Immature natural killer cell (primary cell): ENCODE measurements at places on chromosomes 6 and 20. TPM values are rescaled to one million over a fixed set of nuclear protein-coding genes. Genes with fewer than 3 reads are reported as not detected.

DNA sequence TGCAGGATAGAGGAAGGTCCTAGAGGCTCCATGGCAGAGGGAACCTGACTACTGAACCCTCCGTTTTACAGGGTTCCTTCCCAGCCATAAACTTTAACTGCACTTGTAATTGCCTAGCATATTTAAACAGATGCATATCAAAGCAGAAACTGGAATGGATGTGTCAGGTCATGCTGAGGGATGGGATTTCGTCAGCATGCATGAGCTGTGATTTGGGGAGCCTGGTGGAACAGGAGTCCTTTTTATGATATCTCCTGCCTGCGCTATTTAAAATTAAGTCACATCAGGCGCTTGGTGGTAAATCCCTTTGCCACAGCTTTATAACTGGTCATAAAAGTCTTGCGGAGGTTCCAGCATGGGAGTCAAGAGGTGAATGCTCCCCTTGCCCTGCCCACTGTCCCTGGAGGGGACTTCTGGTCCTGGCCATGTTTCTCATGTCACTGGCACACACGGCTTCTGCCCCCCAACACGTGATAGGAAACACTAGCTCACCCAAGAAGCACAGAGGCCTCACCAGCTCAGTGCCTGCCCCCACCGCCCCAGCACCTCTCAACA is 26.0 kb upstream of the PCMTD2 start:
- peaks cover 5% of the 10 kb centered on the region for H3K27me3 ChIP-seq
- no peak overlapping the region for H3K4me3 ChIP-seq
- H3K36me3 ChIP-seq, result no peaks in the 10 kb centered on the region

DNA sequence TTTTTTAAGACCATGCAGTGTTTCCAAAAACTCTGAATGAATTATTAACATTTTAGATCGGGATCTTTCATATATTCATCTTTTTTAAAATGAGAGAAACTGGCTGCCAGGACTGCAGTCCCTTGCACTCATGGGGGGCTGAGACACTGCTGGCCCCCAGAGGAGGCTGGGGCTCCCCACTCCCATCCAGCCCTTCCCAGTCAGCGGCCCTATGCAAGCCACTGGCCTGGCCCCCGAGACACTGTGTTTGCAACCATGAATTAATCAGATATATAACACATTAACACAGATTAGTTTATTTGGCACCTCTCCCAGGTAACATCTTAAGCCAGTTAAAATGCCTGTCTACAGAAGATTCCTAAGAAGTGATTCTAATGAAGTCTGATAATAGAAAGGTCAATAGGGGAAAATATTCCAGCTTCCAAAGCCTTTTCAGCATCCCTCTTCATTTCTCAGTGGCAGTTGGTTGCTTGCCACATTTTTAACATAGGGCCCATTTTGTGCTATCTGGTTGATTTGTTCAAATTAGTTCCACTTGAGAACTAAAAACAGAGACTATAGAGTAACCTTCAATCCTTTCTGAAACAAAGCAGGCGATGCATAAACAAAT is 184.4 kb upstream of the FBXL4 start:
- no peaks in the 10 kb centered on the region for H3K27me3 ChIP-seq
- no peak for DNase-seq
- H3K36me3 ChIP-seq, result no peaks in the 10 kb centered on the region

SASH1 gene
- not detected for polyA plus RNA-seq

DNA sequence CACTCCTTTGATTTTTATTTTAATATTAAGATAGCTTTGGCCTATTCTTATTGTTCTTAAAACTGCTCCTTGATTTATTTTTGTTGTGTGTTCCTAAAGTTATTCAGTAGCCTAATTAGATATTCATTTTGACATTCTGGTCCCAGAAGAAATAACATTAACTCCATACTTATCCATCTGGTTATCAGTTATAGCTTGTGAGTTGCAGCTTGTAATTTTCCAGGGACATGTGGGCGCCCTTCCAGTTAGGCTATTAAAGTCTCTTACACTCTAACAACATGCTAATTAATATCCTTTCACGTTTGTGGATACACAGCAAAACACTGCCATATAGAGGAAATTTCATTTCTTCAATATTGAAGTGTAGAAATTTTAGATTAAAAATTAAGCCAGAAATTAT is 987.5 kb downstream of the HACE1 start:
- H3K4me1 ChIP-seq, result no peaks in the 10 kb centered on the region
- H3K36me3 ChIP-seq, result no peaks in the 10 kb centered on the region
- no peak for DNase-seq
- H3K4me3 ChIP-seq, result no peak overlapping the region
- no peaks in the 10 kb centered on the region for H3K27me3 ChIP-seq

DNA sequence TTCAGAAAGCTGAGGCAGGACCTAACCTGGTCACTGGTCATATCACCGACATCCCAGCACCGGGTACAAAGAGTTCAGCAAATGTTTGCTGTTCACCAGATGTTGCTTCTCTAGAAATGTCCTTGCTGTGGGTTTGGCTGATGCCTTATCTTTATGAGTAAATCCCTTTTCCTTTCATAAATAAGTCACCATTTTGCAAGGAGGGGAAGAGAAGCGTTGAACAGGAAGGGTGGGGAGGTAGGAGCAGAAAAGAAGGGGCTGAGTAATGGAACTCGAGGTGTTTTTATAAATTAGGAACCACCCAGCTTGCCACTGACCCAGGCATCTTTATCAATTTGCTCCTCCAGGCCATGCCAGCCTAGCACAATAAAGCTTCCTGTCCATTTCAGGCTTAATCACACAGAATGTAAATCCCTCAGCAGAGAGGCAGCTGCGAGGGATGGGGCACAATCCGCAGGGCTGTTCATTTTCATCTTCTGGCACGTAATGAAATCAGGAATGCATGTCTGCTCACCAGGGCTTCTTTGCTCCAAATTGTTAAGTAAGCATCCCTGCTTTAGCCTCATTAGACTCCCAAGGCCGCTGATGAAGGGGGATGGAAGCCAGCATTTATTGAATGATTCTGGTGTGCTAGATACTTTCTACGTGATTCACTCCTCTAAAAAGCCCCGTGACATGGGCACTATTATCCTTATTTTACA is 371.9 kb upstream of the CHD6 start:
- DNase-seq, result no peak
- no peak overlapping the region for H3K27ac ChIP-seq

GRCh38 chr6:43016943-43017334 is 2.9 kb downstream of the KLHDC3 start:
- no peak overlapping the region for H3K4me3 ChIP-seq
- no peak overlapping the region for H3K27ac ChIP-seq
- peaks cover 7% of the 10 kb centered on the region for H3K27me3 ChIP-seq
- H3K36me3 ChIP-seq, result peaks cover 4% of the 10 kb centered on the region
- peaks cover 56% of the 10 kb centered on the region for H3K4me1 ChIP-seq

GRCh38 chr20:12467758-12468157 is 541.0 kb upstream of the SPTLC3 start:
- no peak overlapping the region for H3K27ac ChIP-seq
- H3K4me1 ChIP-seq, result no peaks in the 10 kb centered on the region
- no peak overlapping the region for H3K4me3 ChIP-seq
- H3K36me3 ChIP-seq, result no peaks in the 10 kb centered on the region
- DNase-seq, result no peak

DEFB124 gene
- not detected for polyA plus RNA-seq

COX7A2 gene
- polyA plus RNA-seq, result 732 TPM

- peaks cover 4% of the 10 kb centered on the region for H3K36me3 ChIP-seq
- H3K27me3 ChIP-seq, result peaks cover 2% of the 10 kb centered on the region
- H3K27ac ChIP-seq, result peak overlapping the region; percentile 93
- H3K4me1 ChIP-seq, result peaks cover 40% of the 10 kb centered on the region
- peak overlapping the region; percentile 73 for H3K4me3 ChIP-seq
Measured at GRCh38 chr6:142906945-142907470, 38.0 kb downstream of the HIVEP2 start.

GRCh38 chr6:6545616-6546317 is 42.8 kb upstream of the LY86 start:
- DNase-seq, result no peak
- no peak overlapping the region for H3K27ac ChIP-seq
- peaks cover 24% of the 10 kb centered on the region for H3K27me3 ChIP-seq
- peak overlapping the region; percentile 41 for H3K4me3 ChIP-seq
- H3K36me3 ChIP-seq, result no peaks in the 10 kb centered on the region
- peaks cover 12% of the 10 kb centered on the region for H3K4me1 ChIP-seq

GRCh38 chr6:36422714-36423100 is 19.9 kb downstream of the PXT1 start:
- no peak for DNase-seq
- H3K4me1 ChIP-seq, result peaks cover 17% of the 10 kb centered on the region
- H3K36me3 ChIP-seq, result no peaks in the 10 kb centered on the region
- H3K27me3 ChIP-seq, result peaks cover 8% of the 10 kb centered on the region

DNA sequence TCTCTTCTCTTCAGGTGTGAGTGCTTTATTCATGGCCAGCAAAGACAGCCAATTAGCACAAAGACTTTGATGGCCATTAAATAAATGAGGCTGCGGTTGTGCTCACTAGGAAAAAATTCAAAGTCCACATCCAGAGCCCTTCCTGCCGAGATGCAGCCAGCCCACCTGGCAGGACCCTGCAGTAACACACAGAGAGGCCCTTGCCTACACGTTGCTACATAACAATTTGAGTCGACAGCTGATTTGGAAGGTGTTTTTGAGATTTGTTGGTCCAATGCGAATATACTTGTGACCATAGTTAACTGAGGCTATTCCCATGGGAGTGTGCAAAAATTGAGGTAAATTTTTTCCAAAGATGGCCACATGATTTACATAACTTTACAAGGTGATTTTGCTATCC is 605.4 kb upstream of the HTR1E start:
- no peaks in the 10 kb centered on the region for H3K4me1 ChIP-seq
- no peak for DNase-seq
- no peak overlapping the region for H3K27ac ChIP-seq
- H3K27me3 ChIP-seq, result no peaks in the 10 kb centered on the region

GRCh38 chr20:38094373-38094891 is 60.9 kb downstream of the RPRD1B start:
- H3K27me3 ChIP-seq, result peaks cover 7% of the 10 kb centered on the region
- H3K4me3 ChIP-seq, result peak overlapping the region; percentile 12
- H3K4me1 ChIP-seq, result peaks cover 46% of the 10 kb centered on the region
- DNase-seq, result peak; percentile 50
- peaks cover 5% of the 10 kb centered on the region for H3K36me3 ChIP-seq

- no peak for DNase-seq
- no peaks in the 10 kb centered on the region for H3K27me3 ChIP-seq
- H3K4me3 ChIP-seq, result no peak overlapping the region
- H3K4me1 ChIP-seq, result no peaks in the 10 kb centered on the region
Measured at GRCh38 chr6:49519660-49520059, 19.9 kb downstream of the GLYATL3 start.

- H3K27ac ChIP-seq, result no peak overlapping the region
- H3K4me1 ChIP-seq, result no peaks in the 10 kb centered on the region
- H3K27me3 ChIP-seq, result no peaks in the 10 kb centered on the region
- H3K36me3 ChIP-seq, result no peaks in the 10 kb centered on the region
Measured at GRCh38 chr6:13053006-13053461, 275.3 kb downstream of the TBC1D7 start.

DEFB123 gene
- polyA plus RNA-seq, result not detected

DNA sequence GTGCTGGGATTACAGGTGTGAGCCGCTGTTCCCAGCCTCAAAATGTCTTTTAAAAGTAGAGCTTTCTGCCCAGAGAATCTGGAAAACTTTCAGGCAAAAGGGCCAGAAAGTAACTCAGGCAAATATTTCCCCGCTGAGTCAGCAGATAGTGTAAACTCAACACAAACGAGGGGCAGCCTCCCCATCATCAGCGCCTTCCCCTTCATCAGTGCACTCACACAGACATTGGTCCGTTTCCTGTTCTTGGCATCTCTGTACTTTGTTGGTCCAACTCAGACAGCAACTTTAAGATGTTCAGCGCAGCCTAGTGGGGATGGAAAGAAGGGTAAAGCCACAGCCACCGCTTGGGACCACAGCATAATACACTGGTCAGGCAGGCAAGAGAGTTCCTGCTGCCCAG is 69.5 kb downstream of the CSE1L start:
- DNase-seq, result no peak
- H3K4me1 ChIP-seq, result no peaks in the 10 kb centered on the region
- H3K27me3 ChIP-seq, result no peaks in the 10 kb centered on the region
- no peak overlapping the region for H3K27ac ChIP-seq
- H3K4me3 ChIP-seq, result no peak overlapping the region

LIN28B gene
- not detected for polyA plus RNA-seq
